GOT3 (cell line): ENCODE measurements at places on chromosomes 2 and 18.

GRCh38 chr18:78573773-78574172, 405.8 kb upstream of the SALL3 start:
- DNase-seq = no peak

DNA sequence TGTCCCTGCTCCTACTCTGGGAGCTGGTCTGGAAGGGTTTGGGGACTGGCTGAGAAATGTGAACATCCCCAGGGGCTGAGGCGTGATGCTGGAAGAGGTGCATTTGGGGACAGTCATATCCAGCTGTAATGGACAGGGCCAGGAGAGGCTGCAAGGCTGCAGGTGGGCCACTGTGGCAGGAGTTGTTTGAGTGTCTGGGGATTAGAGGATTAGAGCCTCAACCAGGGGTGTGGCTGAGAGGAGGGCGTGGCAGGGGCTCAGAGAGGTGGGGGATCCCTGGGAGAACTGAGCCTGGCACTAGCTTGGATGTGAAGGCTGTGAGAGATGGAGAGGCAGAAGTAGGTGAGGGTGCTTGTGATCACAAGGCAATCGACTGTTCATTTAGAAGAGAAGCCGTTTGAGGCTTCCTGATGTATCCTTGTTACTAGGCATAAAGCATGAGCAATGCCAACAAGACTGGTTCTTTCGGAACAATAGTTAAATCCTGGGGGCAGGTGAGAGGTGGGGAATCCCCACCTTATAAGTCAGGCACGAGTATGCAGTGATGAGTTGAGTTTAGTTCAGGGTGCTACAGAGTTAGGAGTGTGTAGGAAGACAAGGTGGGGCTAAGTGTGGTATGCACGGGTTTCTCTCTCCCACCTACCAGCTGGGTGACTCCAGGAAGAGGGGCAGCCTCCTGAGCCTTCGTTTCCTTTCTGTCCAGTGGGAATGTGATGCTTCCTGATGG, 31.9 kb downstream of the SH3RF3 start:
- DNase-seq = no peak

DNA sequence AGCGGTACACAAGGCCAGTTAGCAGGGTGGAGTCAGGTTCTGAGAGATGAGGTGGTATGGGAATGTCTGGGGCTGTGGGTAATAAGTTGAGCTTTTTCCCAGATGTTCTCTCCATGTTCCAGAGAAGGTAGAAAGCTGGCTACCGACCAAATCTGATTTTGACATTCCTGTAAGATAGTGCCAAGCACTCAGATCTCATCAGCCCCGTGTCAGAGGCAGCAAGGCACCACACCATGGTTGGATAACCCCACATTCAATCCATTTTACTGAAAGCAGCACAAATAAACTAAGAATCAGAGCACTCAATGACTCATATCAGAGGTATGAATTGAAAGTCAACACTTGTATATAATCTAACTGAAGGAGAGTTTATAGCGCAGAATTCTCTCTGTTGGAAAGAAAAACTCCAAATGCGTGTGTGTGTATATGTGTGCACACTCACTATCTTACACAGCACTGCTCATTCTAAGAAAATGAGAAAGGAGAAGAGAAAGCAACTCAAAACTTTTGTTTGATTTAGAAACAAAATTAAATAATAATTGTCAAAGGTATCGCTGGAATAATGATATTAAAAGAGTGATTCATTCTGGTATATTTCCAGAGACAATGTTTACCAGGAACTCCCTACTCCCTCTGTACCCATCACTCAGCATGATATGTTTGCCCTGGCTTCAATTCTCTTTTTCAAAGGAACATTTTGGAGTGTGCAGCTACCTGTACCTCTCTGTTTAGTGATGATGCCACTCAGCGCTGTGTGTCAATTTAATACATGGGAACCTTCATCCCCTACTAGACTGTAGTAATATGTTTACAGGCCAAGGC, 375.1 kb upstream of the ID2 start:
- no peak for DNase-seq

DNA sequence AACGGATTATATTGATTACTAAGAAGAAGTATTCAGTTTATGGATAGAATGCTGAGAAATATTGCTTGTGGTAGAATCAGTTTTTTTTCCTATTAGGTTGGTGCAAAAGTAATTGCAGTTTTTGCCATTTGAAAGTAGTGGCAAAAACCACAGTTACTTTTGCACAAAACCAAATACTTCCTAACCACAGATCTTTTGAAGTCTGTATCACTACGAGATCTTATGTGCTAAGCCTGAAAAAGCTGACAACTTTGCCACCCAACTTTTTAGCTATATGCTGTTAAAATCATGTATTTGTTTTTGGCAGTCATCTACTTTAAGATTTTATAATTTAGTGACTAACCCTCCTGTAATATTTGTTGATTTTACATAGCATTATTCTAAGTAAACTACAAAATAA, 24.6 kb downstream of the DNAJC10 start:
- DNase-seq = no peak

GRCh38 chr2:46245869-46246268, 51.3 kb upstream of the EPAS1 start:
- DNase-seq = no peak

DNA sequence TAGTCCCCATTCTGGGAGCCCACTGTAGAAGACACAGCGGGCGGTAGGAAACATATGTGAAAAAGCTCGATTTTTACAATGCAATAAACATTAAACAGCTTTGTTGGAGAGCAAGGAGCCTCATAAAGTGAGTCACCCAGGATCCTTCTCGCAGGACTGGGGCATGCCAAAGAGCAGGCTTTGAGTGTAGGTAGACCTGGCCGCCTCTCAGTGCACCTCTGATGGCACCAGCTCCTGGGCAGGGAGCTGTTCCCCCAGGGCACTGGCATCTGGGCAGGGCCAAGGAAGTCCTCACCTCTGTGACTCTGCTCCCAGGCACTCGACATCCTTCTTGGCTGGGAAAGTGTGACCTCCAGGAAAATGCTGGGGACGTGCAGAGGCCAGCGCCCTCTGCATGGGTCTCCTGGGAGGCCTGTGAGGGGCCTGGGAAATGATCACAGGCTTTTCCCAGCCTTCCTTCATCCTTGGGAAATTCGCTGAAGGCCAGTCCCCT, 94.2 kb downstream of the POLR1A start:
- no peak for DNase-seq
